Activated T-cell treated with anti-CD3 and anti-CD28 coated beads, Interleukin-2, amount 50 U/mL, for 1 hour (primary cell): ENCODE measurements at places on chromosomes 16 and 17.

DNA sequence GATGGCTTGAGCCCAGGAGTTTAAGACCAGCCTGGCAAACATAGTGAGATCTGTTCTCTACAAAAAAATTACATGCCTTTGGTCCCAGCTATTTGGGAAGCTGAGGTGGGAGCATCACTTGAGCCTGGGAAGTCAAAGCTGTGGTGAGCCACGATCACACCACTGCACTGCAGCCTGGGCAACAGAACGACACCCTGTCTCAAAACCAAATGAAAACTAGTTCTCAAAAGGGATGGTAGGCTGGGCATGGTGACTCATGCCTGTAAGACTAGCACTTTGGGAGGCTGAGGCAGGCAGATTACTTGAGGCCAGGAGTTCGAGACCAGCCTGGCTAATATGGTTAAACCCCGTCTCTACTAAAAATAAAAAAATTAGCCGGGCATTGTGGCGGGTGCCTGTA, 31.1 kb downstream of the PPM1D start:
- no peak for DNase-seq

GRCh38 chr17:63523253-63523855, at the start of gene KCNH6:
TSS of gene KCNH6 (plus strand) at chr17:63523358. CDS start at chr17:63523414, 56 bp downstream.
- no peak for DNase-seq

DNA sequence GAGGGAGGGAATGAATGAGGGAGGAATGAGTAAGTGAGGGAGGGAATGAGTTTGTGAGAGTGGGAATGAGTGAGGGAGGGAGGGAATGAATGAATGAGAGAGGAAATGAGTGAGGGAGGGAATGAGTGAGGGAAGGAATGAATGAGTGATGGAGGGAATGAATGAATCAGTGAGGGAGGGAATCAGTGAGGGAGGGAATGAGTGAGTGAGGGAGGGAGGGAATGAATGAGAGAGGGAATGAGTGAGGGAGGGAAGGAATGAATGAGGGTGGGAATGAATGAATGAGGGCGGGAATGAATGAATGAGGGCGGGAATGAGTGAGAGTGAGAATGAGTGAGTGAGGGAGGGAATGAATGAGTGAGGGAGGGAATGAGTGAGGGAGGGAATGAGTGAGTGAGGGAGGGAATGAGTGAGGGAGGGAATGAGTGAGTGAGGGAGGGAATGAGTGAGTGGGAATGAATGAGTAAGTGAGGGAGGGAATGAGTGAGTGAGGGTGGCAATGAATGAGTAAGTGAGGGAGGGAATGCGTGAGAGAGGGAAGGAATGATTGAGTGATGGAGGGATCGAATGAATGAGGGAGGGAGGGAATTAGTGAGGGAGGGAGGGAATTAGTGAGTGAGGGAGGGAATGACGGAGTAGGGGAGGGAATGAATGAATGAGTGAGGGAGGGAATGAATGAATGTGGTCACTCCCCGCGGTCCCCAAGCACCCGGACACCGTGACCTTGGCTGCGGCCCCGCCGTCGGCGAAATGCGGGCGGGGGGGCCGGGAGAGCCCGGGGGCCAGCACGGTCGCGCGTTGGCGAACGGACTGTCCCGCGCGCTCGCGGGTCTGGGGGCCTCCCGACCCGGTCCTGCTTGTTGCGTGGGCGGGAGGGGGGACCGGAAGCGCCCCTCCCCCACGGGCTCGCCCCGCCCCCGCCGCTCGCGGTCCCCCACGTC, 1.1 kb upstream of the UBE2I start:
- no peak for DNase-seq

- no peak for DNase-seq
Observed at GRCh38 chr17:17060001-17060922, 18.0 kb downstream of the MPRIP start.

DNA sequence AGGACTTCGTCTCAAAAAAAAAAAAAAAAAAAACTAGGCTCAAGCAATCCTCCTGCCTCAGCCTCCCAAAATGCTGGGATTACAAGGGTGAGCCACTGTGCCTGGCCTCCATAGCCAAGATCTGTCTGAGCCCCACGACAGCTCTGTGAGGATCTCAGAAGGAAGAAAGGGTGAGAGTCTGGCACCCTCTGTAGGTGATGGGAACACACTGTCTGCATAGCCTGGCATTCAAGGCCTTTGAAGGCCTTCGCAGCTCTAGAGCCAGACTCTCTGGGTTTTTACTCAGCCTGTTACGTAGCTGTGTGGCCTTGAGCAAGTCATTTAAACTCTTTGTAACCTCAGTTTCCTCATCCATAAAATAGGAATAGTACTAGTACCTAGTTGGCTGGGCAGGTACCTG, 6.3 kb upstream of the XPO6 start:
- peak; percentile 53 for DNase-seq

DNA sequence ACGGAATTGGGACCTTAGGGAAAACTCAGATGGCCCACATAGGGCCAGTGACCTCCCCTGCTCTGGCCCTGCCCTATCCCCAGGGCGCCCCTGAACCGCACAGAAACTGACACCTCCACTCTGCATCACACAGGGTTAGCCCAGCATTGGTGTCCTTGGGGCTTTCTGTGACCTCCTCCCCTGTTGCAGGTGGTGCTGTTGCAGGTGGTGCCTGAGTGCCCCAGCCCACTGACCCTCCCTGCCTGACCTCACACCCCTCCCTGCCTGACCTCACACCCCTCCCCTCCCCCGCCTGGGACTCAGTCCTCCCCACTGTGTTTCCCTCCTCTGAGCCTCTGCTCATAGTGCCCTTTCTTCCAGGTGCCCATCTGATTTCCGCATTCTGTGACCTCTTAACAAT, 21.4 kb downstream of the TNFRSF13B start:
- no peak for DNase-seq

DNA sequence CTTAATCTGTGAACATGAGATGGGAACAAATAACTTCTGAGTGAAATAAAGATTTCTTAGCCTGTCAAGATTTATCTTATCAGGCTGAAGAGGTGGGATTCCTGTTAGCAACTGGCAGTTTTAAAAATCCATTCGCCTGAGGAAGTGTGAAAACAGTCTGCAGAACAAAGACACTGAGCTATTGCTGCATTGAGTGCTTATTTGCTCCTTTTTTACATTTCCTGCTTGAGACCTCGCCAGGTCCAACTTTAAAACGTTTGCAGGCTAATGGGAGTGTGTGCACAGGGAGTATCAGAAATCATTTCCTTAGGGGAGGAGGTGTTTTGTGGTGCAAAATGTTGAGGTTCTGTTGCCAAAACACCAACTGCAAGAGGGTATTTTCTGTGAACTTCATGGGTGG, 957.8 kb upstream of the RBFOX1 start:
- DNase-seq: no peak

DNA sequence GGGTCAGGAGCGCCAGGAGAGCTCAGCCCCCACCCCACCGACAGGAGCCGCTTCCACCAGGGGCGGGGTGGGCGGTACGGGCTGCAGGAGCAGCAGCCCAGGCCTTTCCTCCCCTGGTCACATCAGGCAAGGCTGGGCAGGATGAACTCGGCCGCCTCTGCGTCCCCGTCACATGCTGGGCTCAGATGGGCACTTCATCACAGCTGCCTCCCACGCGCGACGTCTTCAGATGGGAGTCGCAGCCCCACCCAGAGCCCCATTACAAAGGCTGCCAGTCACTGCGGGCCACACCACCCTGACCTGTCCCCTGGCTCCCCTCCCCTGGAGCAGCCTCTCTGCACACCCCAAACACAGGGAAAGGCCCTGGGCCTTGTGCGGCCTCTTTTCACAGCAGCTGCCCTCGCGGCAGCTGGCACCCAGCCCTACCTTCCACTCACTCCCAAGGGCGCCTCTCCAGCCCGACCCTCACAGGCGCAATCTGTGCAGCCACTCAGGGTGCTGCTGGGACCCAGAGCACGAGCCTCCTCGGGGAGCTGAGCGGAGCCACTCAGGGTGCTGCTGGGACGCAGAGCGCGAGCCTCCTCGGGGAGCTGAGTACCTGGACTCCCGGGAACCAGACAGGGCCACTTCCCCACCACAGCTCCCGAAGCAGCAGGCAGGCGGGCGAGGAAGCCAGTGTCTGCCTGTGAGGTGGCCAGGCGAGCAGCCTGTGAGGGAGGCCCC, 4.7 kb downstream of the ZNF598 start:
- no peak for DNase-seq

DNA sequence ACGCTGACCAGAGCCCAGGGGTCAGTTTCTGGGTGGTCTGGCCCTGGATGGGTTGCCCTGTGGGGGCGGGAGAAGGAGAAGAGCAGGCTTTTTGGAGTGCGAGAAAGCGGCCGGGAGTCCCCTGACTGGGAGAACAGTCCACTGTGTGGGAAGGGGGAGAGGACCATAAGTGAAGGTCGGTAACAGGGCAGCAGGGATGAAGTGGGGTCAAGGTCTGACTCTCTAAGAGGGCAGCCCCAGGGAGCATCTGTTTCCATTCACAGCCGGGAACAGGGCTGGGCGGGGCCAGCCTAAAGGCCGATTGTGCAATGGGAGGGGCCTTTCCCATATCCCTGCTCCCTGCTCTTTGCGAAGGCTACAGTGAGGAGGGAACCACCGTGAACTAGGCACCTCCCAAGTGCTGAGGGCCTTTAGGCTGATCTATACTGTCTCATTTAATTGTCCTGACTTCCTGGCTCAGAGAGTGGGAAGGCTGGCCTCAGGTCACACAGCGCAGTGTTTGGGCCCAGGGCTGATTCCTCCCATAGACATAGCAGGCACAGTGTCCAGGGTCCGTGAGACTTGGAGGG, 10.4 kb upstream of the WFDC1 start:
- no peak for DNase-seq

DNA sequence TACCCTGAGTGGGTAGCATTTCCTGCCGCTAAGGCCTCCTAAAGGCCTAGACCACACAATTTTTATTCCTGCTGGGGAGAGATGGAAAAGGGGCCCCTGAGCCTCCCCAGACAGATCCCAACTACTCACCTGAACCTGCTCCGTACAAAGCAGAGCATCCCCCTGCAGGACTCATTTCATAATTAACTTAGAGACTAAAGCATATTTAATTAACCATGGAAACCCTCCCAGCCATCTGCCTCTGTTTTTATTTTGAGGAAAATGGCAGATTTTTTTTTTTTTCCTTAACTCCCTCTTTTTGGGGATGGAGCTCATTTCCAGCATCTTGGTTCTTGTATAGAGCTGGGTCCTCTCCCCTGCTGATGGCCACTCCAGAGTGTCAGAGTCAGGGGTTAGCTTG, 96.5 kb upstream of the CRHR1 start:
- DNase-seq: no peak

GRCh38 chr17:82376042-82376730, 4.6 kb downstream of the UTS2R start:
- no peak for DNase-seq

- DNase-seq: peak; percentile 41
Observed at GRCh38 chr17:16873174-16874035, 98.5 kb downstream of the TNFRSF13B start.

DNA sequence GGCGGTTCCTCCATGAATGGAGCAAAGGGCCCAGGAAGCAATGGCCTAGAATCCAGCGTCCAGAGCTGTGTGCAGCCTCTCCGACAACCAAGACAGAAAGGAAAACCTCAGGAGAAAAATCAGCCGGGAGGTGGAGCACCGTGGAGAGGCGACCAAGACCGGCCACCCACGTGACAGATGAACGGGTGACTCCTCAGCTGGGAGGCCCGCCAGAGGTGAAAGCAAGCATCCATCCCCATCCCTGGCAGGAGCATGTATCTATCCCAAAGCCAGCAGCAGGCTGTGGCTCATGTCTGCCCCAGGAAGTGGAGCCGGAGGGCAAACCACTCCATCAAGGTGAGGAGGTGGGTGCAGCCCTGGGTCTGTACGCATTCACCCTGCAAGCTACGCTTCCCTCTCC, 52.1 kb downstream of the FOXL1 start:
- no peak for DNase-seq

- DNase-seq: no peak
Observed at GRCh38 chr16:86756882-86757703, 178.7 kb downstream of the FOXL1 start.

DNA sequence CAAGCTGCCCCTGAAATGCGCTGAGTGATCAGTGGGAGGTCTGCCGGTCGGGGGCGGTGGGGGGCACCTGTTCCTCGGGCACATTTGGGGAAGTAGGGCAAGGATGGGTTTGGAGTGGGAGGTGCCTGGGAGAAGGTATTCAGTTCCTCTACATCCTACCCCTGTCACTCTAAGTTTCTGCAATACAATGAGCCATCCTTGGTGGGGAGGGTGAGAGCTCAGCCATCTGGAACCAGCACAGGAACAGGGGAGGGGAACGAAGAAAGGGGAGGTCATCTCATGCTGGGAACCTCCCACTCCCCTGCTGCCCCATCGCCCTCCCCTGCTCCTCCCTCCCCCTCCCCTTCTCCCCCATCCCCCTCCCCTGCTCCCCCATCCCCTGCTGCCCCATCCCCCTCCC, 4.2 kb downstream of the DPH1 start:
- no peak for DNase-seq

DNA sequence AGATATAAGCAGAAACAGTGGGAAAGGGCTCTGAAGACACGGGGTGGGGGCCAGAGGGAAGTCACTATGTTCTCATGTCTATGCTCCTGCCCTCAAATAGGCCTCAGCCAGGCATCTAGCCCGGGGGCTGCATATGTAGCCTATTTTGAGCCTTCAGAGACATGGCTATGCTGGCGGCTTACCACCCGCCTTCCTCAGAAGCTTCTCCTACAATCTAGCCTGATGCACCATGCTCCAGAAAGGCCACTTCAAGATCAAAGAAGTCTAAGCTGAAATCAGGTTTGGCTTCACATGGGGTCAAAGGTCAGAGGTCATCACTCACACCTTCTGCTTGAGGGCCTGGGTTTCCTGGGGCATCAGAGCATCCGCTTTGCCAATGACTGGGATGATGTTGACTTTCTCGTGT, 1.6 kb downstream of the SEPTIN1 start:
- no peak for DNase-seq
